ENCODE measurements at places on chromosomes 6 and 20. TPM values are rescaled to one million over a fixed set of nuclear protein-coding genes. Genes with fewer than 3 reads are reported as not detected.

The JAG1 gene
- 91.7 TPM for total RNA-seq

GRCh38 chr6:44202332-44202971, 14.3 kb upstream of the MYMX start:
- no peak for DNase-seq

- peak; percentile 62 for DNase-seq
These were observed 11.6 kb upstream of the ITPR3 start for GRCh38 chr6:33609528-33609927.

DNA sequence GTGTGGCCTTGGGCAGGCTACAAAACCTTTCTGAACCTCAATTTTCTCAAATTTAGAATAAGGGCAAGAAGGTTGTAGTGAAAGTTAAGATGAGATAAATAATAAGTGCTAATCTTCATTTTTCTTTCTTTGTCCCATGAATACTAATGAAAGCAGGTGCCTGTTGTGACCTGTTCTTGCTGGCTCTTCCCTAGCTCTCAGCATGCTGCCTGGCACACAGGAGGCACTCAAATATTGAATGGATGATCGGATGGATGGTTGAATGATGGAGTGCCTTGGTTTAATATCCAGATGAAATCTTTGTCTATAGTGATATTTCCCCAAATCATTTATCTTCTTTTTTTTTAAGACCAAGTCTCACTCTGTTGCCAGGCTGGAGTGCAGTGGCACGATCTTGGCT, 15.0 kb downstream of the PBOV1 start:
- no peak for DNase-seq

- no peak for DNase-seq
These were observed 655.5 kb upstream of the FLRT3 start for GRCh38 chr20:14992961-14993360.

DNA sequence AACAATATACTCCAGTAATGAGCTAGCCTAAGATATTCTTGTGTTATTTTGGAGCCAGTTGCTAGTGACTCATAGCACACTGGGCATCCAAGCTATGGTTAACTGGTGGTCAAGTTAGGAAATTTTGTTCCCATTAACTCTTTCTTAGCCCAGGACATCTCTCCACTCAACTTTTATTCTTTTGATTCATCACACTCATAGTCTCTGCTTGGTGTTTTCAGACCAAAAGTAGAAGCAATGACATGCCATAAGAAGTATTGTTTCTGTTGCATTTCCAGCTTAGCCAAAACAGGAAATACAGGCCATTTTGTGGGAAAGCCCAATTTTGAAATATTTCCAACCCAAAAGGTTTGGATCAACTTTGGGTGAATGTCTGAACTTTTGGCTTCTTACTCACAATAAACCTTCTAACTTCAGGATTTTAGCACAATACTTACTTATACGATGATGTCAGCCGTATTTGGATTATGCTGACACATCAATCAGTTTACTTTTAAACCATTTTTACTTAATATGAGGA, 31.6 kb upstream of the CCN2 start:
- no peak for DNase-seq

All from uterus (tissue), 4 donors.